SK-N-MC (cell line): ENCODE measurements at places on chromosomes 1 and 21.

DNA sequence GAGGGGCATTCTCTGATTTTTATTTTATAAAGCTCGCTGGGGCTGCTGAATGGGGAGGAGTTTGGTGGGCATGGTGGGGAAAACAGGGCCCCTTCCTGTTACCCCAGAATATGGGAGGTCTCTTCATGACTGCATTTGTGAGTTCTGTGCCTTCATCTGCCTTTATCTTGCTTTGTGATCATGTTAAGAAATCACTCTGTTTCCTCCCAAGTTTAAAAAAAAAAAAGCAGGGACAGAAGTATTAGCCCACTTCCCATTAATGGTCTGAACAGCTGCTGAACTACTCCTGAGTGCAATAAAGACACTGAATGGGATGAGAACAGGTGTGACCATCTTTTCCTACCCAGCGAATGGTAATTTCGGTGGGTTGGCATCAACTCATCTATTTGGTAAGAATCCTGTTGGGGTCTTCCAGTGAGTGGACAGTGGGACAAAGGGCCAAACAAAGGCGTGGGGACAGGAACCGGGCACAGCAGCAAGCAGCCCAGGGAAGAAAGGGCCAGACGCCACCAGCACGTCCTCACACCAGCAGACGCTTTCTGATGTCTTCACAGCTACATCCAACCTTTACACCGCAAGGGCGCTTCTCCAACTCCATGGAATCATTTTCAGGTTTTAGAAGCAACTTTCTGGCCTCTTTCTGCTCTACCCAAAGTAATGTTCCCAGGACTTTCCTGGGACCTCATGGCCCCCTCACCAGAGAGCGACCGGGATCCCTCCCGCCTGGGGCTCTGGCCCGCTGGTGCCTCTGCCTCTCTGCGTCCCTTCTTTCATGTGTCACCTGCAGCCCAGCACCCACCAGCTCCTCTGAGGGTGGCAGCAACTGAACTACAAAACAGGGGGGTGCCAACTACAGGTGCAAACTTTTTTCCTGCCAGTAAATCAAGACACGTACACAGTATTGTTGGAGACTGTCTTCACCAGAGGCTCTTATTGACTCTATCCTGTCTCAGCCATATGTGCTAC is 160.2 kb downstream of the ADSS2 start:
- no peak for DNase-seq

- no peak for DNase-seq
Measured at GRCh38 chr1:110035236-110035752, 870 bp downstream of the STRIP1 start.

- DNase-seq: no peak
Measured at GRCh38 chr1:155976913-155977689, 1.2 kb downstream of the ARHGEF2 start.

DNA sequence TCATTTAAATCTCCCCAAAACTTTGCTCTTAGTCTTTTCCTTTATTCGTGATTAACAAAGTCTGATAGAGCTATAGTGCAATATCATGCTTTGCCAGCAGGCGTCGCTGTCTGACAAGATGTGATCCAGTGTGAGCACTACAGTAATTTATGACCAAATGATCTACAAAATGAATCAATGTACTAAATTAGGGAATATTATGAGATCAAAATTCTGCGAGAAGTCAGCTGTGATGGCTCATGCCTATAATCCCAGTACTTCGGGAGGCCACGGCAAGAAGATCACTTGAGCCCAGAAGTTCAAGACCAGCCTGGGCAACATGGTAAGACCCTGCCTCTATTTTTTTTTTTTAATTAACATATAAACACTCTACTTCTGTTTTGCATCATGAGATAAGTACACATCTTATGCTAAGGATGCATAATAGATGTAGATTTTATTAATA is 3.6 kb upstream of the SPSB1 start:
- peak; percentile 60 for DNase-seq

DNA sequence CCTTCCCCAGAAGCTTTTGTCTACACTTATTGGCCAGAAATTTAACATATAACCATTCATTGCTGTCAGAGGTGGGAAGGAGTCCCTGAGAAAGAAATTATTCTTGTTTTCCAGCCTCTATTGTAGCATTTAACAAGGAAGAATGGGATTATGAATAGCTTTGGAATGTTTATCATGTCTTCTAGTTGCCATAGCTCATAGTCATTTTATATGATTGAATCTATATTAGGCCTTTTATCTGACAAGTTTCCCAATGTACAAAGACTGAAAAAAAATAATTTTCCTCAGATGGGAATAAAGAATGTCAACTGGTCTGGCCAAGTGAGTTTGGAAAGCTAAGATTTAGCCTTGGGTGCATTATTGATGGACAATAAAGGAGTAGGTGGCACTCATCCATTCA is 28.3 kb downstream of the PTPRC start:
- no peak for DNase-seq

GRCh38 chr1:194174528-194174927 is 988.1 kb upstream of the B3GALT2 start:
- no peak for DNase-seq
